ENCODE measurements at places on chromosomes 6 and 20.

DNA sequence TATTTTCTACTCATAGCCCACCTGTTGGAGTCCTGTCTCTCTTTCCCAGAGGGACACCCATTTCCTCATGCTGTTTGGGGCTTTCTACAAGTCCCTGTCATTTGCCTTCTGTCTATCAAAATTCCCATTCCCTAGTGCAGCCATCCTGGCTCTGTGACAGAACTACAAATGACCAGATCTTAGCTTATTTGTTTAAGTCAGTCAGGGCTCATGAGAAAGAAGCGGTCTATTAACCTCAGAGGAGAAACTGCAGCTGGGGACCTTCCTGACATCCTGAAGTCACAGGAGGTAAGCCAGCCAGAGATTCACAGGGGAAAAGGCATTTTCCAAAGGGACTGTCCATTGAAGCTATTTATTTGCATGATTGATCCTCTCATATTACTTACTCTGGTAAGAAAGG is 1.7 kb upstream of the COL9A1 start:
- no peak for DNase-seq

- no peak for DNase-seq
These were observed 33.3 kb downstream of the JPH2 start for GRCh38 chr20:44153636-44154043.

- DNase-seq, result no peak
These were observed 55.2 kb upstream of the CDKAL1 start for GRCh38 chr6:20479060-20479459.

DNA sequence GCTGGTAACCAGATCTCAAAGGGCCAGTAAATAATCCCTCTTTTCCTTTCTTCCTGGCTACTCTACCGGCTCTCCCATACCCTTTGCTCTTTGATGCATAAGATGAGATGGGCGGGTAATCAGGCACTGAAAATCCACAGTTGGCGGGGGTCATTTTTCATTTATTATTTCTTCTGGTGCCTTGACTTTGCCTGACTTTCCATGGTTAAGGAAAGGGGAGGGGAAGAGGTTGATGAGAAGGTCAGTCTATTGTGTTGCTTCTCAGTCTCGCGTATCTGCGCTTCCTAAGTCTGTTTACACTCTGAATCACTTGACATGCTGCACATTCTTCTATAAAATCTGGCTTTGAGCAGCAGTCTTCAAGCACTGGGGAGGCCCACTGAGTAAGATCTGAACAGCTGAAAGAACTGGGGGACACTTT is 121.1 kb upstream of the HDGFL1 start:
- no peak for DNase-seq

- DNase-seq, result no peak
These were observed 11.3 kb downstream of the SERPINB6 start for GRCh38 chr6:2959909-2960719.

GRCh38 chr6:10621847-10622246 is 72.6 kb downstream of the C6orf52 start:
- DNase-seq, result no peak

DNA sequence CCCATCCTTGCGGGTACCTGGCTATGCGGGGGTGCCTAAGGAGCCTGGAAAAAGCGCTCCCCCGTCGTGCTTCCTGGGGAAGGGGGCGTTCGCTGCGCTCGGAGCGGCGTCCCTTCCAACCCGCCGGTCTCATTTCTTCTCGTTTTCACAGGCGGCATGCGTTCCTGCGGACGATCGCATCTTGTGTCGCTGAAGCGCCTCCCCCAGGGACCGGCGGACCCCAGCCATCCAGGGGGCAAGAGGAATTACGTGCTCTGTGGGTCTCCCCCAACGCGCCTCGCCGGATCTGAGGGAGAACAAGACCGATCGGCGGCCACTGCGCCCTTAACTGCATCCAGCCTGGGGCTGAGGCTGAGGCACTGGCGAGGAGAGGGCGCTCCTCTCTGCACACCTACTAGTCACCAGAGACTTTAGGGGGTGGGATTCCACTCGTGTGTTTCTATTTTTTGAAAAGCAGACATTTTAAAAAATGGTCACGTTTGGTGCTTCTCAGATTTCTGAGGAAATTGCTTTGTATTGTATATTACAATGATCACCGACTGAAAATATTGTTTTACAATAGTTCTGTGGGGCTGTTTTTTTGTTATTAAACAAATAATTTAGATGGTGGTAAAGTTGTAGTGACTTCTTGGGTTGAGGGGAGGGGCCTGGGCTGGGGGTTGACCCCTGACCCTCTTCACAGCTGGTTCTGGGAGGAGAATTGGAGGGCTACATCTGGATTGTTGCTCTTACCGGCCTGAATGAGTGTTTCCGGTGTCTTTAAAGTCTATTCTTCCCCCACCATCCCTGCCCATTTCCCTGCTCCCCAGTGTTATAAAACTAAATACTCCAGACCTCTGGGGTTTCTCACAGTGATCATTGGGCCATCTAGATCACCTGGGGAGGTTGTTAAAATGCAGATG is 1.1 kb downstream of the ID1 start:
- no peak for DNase-seq

DNA sequence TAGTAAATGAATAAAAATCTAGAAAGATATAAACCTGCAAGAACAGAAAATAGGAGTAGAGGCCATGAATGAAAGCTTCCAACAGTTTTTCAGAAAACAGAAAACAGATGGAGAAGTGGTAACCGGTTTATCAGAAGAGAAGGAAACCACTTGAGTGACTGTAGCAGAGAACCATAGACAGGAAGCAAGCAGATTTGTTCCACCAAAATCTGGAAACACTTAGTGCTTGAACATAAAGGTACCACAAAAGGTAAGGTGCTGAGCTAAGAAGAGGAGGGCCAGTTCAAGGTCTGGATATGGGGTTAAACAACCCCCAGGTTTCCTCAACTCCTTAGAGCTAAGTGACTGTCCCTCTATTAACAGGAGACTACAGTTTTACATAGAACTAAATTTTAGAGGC is 9.2 kb upstream of the KIAA0319 start:
- no peak for DNase-seq

DNA sequence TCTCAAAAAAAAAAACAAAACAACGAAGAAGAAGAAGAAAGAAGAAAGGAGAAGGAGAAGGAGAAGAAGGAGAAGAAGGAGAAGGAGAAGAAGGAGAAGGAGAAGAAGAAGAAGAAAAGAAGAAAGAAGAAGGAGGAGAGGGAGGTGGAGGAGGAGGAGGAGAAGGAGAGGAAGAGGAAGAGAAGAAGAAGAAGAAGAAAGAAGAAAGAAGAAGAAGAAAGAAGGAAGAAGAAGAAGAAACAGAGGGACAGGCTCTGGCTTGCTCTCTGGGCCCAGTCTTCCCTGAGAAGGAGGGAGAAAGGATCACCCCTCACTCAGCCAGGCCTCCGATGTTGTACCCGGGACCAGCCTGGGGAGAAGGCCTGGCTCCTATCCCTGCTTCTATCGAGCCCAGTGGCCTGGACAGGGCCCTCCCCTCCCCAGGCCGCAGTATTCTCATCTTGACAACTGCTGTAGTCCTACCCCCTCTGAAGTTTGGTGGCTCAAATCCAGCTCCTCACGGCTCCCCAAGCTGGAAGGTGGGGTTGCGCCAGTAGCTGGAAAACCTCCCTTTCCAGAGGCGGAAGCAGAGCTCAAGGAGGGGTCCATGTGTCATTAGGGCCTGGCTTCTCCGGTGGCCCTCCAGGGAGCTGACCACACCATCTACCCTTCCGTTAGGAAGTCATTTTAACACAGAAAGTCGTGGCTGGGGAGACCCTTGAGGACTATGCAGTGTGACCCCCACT is 18.9 kb downstream of the C6orf132 start:
- no peak for DNase-seq

- DNase-seq, result no peak
These were observed 80.2 kb downstream of the LRRC1 start for GRCh38 chr6:53874964-53875363.

GRCh38 chr6:94751641-94752329 is 825.5 kb upstream of the MANEA start:
- peak; percentile 34 for DNase-seq

- no peak for DNase-seq
These were observed 163.1 kb downstream of the TTLL2 start for GRCh38 chr6:167487749-167488664.

GRCh38 chr6:29941016-29941415 is 1.3 kb upstream of the HLA-A start:
- no peak for DNase-seq

DNA sequence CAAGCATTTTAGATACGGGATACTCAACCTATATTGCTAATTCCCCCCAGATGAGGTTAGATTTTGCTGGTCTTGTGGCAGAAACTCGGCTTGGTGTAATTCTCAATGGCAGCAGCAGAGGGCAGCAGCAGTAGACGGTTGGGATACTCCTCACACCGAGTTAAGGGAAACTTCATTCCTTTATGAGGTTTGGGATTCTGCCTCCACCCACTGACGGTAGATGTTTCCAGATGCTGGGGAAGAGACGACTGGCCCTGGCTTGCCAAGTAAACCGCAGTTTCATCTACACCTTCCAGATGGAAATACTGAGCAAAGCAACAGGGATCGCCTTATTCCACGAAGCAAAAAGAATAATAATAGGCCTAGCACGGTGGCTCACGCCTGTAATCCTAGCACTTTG is 8.2 kb upstream of the TBC1D7 start:
- DNase-seq, result peak; percentile 82

GRCh38 chr6:85795945-85796344 is 153.3 kb upstream of the SYNCRIP start:
- DNase-seq, result no peak

DNA sequence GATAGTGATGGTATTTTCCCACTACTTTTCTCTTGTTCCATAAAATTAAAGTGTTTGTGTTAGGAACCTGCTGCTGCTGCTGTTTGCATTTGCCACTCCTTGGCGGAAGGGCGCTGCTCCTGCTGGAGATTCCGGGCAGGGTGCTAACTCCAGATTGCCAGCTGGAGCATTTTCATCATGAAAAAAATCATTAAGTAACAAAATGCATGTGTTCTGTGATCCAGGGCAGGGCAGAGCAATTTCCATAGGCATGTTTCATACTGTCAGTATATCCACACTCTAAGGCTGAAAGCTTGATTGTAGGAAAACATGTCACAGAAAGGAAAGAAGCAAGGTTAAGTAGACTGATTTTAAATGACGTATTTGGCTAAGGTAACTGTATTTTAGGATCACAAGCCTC is 24.0 kb downstream of the PBOV1 start:
- DNase-seq, result no peak

GRCh38 chr6:34243901-34244884 is 4.6 kb downstream of the SMIM29 start:
- no peak for DNase-seq

DNA sequence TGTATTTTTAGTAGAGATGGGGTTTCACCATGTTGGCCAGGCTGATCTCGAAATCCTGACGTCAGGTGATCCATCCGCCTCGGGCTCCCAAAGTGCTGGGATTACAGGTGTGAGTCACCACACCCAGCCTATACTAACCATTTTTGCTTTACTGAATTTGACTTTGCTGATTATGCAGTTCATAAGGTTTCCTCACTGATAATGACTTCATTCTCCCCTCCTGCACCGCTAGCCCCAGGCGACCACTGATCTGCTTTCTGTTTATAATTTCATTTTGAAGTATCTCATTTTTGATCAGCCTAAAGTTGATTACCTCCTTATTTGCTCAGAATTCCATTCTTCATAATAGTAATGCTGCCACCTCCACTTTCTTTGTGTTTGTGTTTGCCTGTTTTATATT is 48.7 kb upstream of the FAM83D start:
- DNase-seq, result no peak

DNA sequence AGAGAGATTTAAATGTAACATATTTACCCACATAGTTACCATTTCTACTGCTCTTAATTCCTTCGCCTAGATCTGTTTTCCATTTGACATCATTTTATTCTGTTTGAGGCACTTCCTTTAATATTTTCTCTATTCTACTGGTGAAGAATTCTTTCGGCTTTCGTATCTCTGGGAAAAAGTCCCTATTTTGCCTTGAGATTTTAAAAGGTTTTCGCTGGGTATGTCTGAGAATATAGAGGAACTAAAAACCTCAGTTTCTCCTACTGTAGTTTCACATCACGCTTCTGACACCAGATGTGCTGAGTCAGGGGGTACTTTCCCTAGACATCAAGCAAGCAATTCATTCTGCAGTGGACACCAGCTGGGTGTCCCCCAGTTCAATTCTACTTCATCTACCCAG is 61.7 kb downstream of the E2F3 start:
- DNase-seq, result peak; percentile 69

DNA sequence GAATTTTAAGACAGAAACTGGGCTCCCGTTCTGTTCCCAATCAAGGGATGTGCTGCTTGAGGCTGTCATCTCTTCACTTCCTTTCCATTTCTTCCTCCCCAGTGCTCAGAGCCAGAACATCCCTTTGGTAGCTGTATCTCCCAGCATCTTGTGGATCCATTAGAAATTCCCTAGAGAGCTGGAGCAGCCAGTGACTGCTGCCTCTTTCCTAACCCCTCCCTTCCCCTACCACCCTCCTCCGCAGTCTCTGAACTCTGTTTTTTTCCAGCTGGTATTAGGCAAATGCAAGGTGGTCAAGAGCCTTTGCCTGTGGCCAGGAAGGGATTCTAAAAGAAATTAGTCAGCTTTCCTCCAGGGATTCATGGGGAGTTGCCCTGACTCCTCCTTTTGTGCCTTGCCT is 208.0 kb downstream of the EYA2 start:
- DNase-seq, result no peak

DNA sequence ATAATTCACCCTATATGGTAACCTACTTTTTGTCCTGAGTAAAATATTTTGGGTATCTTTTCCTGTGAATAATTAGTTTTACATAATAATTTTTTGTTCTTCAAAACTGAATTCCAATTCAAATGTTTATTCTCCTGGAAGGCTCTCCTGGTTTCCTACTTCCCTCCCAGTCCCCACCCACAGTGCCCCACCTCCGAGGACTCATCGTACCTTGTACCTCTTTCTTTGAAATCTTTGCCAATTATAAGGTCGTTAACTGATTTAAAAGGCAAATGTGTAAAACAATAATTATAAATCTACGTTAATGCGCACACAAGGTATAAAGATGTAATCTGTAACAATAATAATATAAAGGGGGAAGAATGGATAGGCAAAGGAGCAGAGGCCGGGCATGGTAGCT is 40.5 kb upstream of the VEGFA start:
- no peak for DNase-seq

- DNase-seq, result peak; percentile 73
These were observed 41.7 kb upstream of the EMILIN3 start for GRCh38 chr20:41408156-41408794.

Data from GM12865 (cell line).